ENCODE measurements at places on chromosomes 4 and X. TPM values are rescaled to one million over a fixed set of nuclear protein-coding genes. Genes with fewer than 3 reads are reported as not detected.

GRCh38 chr4:147596981-147597380, 20.2 kb upstream of the TMEM184C start:
- no peak for DNase-seq

The AVPR2 gene
- total RNA-seq = 1.7 TPM

The CSAG3 gene
- not detected for total RNA-seq

DNA sequence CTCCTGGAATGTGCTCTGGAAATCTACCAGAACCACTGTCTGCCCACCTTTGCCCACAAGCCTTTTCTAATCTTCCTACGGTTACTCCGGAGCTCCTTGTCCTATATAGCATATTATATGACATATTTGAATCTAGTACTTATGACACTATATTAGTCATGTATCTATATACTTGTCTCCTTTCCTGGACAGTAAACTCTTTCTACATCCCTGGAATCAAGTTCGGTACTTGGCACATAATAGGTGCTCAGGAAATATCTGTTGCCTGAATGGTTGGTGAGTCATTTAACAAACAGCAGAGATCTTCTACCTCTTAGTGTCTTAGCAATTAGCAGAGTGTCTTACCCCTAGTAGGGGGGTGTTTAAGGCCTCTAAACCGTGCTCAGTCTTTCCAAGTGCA, 123.6 kb downstream of the RELL1 start:
- no peak for DNase-seq

DNA sequence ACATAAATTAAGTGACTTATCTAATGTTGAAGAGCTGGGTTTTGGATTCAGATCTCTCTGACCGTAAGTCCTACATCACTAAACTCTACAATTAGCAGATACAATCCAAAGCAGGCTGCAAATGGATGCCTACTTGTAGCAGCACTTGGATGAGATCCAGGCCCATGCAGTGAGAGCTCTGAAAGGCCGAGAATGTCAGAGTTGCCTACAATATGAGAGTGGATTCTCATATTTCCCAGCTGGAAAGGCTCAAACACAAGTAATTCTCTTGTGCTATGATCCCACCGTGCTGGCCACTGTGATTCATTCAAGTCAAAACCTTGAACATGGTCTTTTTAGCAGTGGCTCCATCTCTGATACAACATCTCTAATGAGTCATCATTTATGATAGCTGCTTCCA, 125.4 kb upstream of the CHRDL1 start:
- DNase-seq = peak; percentile 56

DNA sequence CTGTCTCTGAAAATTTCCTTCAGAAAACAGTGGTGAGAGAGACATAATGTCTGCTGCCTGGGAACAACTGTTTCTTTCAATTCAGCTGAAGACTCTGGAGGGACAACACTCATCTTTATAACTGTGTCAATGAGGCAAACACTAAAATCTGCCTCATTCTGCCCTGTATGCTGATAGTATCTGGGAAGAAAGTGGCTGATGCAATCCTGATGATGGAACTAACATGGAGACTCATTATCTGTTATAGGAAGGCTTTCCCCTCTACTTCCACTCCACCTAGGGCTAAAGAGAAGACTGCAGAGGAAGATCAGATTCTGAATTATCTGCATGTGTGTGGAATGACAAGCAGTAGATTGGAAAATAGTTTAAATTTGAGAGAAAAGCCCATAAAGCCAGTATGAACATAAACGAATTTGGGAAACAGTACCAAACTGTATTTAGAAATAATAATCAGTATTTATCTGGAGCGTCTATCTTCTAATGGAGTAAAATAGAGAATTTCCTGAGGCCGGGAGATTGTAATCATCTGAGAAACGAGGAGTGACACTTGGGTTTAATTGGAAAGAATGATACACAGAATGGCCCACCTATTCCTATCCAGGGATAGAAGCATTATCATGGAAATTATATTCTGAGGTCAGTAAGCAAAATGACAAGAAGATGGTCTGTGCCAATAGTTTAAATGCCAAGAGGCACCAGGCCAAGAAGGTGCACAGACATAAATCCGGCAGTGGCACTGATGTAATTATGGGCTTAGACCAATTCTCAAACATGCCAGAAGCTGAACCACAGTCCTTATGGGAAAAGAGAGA, 85.4 kb downstream of the SHISA3 start:
- DNase-seq = no peak

The NAP1L2 gene
- 1.8 TPM for total RNA-seq

DNA sequence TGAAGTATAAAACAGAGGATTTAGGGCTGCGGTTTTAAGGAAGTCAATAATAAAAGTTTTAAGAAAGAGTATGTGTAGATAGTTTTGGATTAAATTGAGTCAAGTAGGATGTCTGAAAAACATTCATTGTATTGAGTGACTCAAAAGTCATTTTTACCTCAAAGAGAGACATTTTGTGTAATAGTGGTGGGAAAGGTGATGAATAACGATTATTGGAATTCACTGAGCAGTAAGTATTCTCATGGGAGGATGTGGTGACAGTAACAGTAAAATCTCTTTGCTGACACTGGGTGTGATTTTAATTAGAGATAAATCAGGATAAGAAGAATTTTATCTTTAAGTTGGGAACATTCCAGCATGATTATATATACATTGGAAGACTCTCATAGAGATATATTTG, 233.6 kb downstream of the PDHA2 start:
- DNase-seq = no peak

DNA sequence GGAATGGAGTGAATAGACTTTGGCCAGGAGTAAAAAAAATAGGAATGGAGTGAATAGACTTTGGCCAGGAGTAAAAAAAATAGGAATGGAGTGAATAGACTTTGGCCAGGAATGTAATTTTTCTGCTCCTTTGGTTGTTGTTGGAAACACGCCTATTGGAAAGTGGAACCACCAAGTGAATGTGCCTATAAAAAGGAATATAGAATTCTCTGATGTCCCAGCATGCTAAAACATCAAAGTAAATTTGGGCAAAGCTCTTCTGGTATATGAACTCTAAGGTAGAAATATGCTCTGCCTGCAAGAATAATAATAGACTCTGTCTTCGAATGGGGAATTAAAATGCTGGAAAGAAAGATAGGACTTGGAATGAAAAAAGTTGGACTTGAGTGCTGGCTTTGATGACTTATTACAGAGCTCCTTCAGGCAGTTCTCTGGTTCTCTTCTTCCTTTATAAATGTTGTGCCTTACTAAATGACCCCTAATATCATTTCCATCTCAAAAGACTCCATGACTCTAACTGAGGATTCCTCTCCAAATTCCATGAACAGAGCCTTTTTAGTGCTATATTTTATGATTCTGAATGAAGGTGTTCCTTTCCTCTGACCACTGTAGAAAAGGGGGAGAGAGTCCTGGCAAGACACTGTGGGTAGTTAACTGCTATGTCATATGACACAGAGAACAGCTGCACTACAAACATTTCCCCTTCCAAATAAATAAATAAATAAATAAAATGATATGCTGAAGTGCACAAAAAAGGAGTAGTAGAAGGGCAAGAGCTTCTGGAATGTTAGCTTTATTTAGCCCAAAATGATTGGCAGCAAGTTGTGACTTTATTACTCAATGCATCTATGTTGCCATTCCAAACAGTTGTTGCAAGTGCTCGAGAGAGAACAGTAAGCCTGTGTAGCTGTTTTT, 13.5 kb upstream of the GBA3 start:
- DNase-seq = peak; percentile 64

The GSX2 gene
- total RNA-seq = not detected

The SHROOM4 gene
- 10.2 TPM for total RNA-seq

The GPR143 gene
- total RNA-seq = not detected

DNA sequence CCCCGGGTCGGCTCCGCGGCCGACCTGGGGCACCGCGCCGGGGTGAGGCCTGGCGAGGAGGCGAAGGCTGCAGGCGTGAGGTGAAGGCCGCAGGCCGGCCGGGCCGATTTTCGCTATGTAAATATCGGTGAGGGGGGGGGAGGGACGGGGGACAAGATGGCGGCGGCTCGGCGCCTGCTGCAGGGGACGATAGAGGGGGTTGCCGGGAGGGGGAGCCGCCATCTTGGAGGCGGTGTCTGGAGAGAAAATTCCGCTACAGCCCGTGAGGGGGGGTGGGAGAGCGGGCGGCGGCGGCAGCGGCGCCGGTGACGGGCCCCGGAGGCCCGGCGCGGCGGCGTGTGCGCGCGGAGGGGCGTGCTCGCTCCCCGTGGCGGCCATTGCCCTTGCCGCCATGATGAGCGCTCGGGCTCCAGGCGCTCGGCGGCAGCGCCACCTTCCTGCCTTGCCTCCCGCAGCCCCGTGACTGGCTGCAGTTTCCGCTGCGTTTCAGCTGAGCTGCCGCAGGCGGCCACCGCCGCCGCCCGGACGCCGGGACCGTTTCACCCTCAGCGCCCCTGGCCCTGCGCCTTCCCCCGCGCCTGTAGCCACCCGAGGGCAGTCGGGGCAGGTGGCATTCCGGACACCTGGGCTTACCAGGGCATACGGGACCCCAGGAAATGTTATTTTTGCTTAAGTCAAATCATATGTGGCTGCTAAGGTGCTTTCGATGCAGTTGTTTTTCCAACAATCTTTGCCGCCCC, 692 bp downstream of the ZFX start:
- peak; percentile 94 for DNase-seq

DNA sequence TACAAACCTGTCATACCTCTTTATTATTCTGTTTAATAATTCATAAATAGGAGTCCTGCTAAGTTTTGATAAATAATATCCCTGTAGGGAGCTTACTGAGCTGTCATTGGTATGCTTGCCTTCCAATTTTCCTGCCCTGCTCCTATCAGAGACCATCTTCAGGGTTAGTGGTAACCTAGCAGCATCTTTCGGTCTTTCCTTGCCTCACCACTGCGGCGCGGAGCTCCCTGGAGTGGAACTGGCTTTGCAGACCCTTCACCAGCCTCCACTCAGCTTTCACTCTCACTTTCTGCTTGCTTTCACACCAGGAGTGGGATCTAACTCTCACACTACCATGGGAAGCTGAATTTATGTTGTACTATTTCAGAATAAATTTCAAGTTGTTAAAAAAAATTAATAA, 481.7 kb upstream of the ATOH1 start:
- DNase-seq = no peak

- no peak for DNase-seq
Observed at GRCh38 chrX:545452-545885, 85.1 kb upstream of the SHOX start.

DNA sequence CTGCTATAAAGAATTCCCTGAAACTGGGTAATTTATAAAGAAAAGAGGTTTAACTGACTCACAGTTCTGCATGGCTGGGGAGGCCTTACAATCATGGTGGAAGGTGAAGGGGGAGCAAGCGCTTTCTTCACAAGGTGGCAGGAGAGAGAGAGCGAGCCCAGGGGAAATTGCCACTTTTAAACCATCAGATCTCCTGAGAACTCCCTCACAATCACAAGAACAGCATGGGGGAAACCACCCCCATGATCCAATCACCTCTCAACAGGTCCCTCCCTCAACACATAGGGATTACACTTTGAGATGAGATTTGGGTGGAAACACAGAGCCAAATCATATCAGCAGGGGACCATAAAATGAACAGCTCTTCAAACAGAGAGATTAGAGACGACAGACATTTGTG, 198.6 kb downstream of the MAGEB5 start:
- no peak for DNase-seq

GRCh38 chr4:883377-884095, 48.6 kb downstream of the GAK start:
- DNase-seq = no peak

DNA sequence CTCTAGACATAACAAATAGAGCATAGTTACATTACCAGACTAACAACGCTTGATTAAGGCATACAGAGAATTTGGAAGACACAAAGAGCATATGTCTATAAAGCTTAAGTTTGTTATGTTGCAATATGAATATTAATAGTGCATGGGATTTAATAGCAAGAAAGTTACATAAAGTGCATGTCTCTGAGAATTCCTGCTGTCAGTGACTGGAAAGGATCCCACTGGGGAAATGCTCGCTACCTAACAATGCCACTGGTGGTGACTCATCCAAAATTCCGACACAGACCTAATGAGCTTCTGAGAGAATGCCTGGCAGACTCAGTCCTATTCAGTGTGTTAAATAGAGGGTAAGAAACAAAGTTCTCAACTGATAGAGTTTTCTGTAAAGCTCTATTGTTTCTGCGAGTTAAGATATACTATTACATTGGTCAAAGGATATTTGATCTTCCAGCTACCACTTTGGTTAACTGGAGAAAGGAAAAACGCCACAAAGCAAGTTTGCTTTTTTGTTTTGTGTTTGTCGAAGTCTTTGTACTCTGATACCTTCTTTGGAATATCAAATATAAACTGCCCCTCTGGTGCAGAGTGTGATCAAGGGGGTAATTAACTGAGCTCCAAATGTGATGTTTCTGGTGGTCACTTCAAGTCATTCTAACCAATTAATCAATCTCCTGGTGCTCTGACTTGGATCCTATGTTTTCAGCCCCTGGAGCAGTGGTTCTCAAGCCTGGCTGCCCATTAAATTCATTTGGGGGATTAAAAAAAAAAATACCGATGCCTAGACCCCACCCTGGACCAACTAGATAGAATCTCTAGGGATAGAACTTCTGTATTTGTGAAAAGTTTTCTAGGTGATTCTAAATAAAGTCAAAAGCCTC, 107.9 kb downstream of the PALLD start:
- peak; percentile 49 for DNase-seq

The SATL1 gene
- 0.10 TPM for total RNA-seq

- no peak for DNase-seq
Observed at GRCh38 chrX:148284056-148284455, 216.4 kb upstream of the AFF2 start.

DNA sequence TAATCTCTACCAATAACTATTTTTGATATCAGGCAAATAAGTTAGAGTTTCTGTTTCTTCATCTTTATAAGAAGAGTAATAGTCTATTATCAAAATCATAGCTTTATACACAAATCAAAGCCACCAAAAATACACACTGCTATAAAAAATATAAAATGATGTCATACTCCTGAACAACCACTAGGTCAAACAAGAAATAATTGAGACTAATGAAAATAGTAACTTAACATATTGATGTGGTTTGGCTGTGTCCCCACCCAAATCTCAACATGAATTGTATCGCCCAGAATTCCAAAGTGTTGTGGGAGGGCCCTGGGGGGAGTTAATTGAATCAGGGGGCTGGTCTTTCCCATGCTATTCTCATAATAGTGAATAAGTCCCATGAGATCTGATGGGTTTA, 2277.5 kb downstream of the ARAP2 start:
- DNase-seq = no peak

DNA sequence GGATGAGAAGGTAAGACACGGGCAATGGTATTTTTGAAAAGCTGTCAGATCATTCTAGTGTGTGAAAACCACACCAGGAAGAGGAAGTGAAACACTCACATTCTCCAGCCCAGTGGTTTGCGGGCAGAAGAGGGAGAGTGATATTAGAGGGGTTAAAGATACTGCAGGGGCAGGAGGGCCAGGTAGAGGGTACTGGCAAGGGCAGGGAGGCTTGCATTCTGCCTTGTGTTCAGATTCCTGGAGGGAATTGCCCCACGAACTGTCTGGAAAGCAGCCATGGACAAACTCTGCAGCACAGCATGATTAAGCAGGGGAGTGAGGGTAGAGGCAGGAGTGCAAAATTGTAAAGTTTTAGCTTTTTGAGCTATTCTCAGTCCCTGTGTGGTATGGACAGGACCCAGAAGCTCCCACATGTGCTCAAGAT, 30.9 kb downstream of the NIPAL1 start:
- no peak for DNase-seq

GRCh38 chrX:13119386-13119785, 75.0 kb upstream of the FAM9C start:
- DNase-seq = no peak

GRCh38 chr4:39295784-39296183, 70.4 kb downstream of the RFC1 start:
- DNase-seq = no peak

The GNRHR gene
- total RNA-seq = not detected

The CCDC110 gene
- 3.3 TPM for total RNA-seq

- DNase-seq = peak; percentile 61
Observed at GRCh38 chrX:7996414-7996813, 69.2 kb upstream of the PNPLA4 start.

- DNase-seq = peak; percentile 65
Observed at GRCh38 chr4:122865425-122865824, 38.8 kb downstream of the FGF2 start.

Data from tongue (tissue), 3 donors.